T-helper 2 cell (primary cell): ENCODE measurements at places on chromosomes 4 and X.

- DNase-seq, result no peak
Observed at GRCh38 chrX:2395261-2395992, 105.3 kb downstream of the DHRSX start.

DNA sequence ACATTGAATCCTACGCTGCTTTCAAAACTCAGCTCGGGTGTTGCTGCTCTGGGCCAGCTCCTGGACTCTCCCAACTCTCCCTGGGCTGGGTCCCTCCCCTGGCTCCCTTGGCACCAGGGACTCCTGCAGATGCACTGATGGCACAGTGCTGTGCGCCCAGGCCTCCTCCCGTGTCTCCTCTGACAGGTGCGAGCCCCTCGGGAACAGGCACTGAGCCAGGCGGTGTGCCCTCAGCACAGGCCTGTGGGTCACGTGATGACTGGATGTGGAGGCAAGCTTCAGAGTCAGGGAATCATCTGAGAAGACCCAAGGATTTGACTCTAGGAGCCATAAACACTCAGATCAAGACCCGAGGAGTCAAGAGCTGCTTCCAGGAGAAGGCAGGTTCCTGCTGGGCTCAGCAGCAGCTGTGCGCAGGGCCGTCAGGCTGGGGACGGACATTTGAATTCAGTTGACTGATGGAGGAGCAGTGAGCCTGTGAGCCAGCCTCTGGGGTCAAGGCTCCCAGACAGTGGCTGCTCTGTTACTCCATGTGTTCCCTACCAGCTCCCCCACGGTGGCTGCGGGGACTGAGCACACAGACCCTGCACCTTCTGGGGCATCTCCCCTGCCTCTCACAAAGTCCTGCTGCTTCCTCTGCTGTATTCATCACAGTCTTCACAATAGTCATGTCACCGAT, 33.0 kb downstream of the NAT8L start:
- no peak for DNase-seq

GRCh38 chr4:170271723-170272122, 182.0 kb upstream of the AADAT start:
- no peak for DNase-seq

DNA sequence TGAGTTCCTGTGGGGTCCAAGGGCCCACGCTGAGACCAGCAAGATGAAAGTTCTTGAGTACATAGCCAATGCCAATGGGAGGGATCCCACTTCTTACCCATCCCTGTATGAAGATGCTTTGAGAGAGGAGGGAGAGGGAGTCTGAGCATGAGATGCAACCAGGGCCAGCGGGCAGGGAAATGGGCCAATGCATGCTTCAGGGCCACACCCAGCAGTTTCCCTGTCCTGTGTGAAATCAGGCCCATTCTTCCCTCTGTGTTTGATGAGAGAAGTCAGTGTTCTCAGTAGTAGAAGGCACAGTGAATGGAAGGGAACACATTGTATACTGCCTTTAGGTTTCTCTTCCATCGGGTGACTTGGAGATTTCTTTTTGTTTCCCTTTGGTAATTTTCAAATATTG, 4.8 kb downstream of the MAGEA11 start:
- DNase-seq, result no peak

DNA sequence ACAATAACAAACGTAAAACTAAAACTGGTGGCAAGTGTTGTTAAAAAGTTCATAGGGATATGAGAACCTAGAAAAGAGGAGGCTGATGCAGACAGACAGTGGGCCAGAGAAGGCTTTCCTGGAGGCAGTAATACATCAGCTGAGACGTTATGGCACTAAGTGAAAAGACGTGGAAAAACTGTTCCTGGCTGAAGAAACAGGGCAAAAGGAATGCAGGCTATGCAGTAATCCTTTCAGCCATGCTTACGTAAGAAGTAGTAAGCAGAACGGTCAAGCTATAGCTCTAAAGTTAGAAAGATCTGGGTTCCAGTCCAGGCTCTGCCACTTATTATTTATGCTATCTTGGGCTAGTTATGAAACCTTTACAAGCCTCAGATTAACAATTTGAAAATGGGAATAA, 6.4 kb downstream of the LAMTOR3 start:
- no peak for DNase-seq

- no peak for DNase-seq
Observed at GRCh38 chrX:50125480-50125879, 75.3 kb downstream of the AKAP4 start.

GRCh38 chr4:101227715-101228114, 119.6 kb downstream of the PPP3CA start:
- DNase-seq, result no peak

- no peak for DNase-seq
Observed at GRCh38 chr4:54588404-54588803, 69.4 kb upstream of the KIT start.

DNA sequence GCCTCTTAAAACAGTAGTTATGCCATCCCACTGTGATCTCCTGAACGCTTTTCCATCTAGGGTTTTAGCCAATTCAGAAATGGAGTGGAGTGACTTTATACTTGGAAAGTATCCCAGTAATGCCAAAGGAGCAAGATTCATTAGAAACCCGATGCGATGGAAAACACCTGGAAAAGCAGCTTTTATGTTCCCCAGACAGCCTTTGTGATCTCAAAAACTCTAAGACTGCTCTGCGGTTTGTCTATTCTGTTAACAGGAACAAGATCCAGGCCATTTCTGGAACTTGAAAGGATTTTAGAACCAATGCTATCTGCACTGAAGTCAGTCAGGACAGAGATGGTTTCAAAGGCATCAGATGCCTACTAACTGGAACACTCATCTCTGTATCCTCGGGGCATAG, 145.1 kb downstream of the APBB2 start:
- no peak for DNase-seq

- DNase-seq, result no peak
Observed at GRCh38 chr4:97646997-97647396, 496.3 kb downstream of the STPG2 start.

GRCh38 chrX:135437867-135438733, 16.4 kb downstream of the SMIM10L2A start:
- DNase-seq, result no peak

DNA sequence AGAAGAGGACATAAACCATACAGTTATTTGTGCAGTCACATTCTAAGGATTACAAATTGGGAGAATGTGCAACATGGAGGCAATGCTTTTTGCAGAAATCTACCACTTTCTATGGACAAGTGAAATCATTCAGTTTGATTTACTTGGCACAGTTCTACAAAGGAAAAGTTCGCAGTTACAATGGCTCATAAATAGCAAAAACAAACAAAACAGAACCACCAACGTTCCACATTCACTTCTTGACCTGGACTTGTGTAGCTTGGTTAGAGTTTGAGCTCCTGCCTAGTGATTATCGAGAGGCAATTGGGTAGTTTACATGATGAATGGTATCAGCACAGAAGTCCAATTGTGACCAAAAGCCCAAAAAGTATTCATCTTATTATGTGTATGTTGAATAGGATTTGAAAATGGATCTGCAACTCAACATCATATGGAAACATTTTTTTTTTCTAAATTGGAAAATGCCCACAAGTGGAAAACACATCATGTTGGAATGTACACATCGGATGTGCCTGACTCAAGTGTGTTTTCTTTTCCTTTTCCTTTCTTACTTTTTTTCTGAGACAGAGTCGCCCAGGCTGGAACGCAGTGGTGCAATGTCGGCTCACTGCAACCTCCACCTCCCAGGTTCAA, 123.8 kb downstream of the LUZP4 start:
- DNase-seq, result no peak
